ENCODE measurements at places on chromosomes 7 and 10.

- no peak for DNase-seq
These were observed 16.3 kb downstream of the ABI1 start for GRCh38 chr10:26844396-26844975.

GRCh38 chr7:36227223-36227622 lies 74.2 kb downstream of the EEPD1 start:
- no peak for DNase-seq

DNA sequence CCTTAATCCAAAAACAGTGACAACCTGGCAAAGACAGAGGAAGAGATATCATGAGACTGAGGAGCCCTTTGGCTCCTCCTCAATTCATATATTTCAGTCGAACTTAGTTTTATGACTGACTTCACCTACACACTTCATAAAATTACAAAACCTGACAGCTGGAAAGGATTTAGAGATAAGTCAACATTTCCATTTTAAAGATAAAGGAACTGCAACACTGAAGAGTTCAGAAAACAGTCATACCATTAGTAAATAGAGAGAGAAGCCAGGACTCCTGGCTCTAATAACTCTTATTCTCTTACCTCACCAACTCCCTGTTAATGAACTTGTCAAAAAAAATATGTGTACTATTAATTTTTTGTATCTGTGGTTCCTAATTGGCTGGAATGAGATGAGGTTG lies 141.0 kb upstream of the COL1A2 start:
- DNase-seq: no peak

DNA sequence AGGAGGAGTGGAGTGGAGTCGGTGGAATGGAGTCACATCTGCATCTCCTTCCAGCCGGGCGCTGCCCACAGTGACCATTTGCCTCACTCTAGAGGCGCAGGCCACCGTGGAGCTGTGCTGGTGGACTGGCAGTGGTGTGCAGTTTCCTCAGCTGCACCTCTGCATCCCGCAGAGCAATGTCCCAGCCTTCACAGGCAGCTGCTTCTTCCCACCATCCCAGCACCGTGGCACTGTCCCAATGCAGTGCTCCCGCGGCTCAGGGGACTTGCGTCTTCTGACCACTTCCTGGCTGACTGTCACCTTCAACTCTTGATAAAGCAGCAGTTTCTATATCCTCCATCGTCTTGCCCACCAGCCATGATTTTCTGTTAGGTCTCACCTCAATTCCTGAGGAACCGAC lies 90.3 kb upstream of the SFMBT2 start:
- DNase-seq: no peak

DNA sequence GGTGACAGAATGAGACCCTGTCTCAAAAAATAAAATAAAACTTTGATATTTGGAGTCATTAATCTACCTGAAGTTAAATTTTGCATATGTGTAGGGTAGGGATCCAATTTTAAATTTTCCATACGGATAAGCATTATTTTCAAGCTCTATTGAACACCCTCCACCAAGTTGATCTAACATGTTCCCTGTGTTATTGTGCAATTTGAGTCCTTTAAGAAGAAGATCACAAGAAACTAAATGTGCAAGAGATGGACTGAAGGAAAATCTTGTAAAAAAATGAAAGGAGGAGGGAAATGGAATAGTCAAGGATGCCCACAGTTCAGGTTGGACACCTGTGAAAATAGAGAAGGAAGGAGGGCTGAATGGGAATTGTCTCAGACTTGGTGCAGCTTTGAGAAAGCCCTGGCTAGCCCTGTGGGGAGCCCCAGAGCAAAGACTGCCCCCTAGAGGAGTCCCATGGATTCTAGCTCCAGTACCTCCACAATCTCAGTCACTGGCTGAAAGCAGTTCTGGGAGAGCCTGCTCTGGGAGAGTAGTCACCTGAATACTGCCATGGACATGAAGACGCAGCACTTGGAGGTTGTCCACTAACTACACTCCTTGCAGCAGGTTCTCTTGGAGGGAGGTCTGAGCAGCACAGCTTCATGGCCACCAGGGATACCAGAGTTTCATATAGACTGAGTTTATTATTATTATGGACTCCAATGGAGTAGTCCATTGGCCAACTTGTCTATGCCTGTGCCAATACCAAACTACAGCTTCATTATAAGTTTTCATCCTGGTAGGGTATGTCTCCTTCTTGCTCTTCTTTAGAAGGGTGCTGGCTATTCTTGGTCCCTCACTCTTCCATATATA lies 5.7 kb upstream of the TIAL1 start:
- peak; percentile 36 for DNase-seq

DNA sequence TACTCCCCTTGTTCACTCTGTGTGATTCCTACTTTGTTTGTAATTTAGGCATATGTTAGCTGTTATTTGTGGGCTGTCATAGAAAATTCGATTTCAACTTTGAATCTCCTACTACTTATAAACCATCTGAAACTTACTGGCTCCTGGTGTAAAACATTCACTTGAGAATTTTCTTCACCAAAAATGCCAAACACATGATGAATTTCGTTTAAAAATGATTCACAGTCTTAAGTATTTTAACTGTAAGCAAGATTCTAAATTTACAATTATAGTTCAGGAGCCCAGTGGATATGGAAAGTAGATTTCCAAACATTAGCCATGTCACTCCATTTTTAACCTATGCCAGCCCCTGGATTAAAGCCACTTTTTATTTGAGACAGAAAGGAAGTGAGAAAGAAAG lies 3.1 kb downstream of the CPED1 start:
- no peak for DNase-seq

DNA sequence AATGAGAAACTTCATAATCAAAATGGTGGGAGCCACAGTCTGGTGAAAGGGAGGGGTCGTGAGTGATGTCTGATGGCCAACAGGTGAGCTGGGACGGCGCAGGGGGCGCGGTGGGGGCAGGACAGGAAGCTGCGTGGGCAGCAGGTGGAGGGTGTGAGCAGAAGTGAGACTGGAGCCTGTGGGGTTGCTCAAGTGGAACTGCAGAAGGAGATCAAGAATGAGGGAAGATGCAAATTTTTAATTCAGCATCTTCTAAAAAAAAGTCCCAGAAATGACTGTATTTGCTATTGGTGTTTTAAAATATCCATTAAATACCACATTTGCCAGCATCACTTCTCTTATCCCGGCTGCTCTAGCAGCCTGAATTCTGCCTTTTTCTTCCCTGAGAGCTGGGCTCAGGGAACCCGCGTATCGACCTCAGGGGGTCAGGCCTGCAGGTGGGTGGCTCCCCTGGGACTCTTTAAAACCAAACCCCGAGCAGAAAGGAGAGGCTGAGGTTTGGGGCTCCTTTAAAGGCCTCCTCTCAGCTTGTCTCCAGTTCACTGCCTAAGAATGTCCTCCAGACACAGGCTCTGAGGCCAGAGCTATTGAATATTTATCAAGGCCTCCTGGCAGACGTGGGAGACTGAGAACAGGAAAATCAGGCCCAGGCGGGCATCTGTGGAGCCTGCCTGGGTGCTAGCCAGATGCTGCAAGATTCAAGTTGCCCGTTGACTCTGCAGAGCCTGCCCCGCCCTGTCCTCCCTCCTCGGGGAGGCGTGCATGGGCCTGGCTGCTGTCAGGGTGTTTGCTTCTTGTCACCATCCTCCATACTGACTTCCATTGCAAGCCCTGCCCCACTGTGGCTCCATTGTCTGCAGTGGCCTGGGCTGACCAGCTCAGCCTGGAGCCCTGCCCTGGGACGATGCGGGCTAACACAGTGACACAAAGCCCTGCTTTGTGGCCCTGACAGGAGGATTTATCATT lies 53.9 kb downstream of the SYPL1 start:
- no peak for DNase-seq

DNA sequence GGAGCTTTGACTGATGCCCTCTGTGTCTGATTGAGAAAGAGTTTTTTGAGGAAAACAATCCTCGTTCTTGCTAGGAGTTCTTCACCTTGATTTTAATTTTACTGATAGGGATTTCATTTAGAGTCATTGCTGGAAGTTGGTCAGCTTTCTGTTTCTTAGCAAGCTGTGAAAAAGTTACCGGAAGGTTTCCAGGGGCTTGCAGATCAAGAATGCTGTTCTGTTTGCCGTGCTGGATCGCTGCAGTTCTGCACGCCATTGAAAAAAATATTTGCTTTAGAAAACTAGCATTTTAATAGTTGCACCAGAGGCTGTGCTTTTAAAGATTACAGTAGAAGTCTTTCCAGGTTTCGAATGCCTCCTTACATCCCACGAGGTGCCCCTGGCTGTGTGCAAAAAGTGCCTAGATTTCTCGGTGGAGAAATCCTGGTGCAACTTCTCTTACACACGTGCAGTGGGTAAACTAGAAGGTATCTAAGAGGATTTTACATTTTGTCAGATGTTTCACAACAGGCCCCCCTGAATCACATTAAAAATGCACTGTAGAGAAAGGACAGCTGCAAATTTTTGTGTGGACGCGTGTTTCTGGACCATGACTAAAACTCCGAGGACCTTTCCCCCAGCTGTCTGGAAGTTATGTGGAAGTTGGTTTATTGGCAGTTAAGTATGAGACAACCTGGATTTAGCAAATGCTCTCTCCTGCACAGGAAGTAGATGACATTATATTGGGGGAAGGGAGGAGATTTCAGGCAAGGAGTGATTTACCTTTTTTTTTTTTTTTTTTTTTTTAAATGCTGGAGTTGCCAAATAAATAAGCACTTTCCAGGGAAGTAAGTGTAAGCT lies 5.8 kb downstream of the TCF7L2 start:
- DNase-seq: no peak

- DNase-seq: no peak
These were observed 50.0 kb upstream of the PITRM1 start for GRCh38 chr10:3222626-3223025.

DNA sequence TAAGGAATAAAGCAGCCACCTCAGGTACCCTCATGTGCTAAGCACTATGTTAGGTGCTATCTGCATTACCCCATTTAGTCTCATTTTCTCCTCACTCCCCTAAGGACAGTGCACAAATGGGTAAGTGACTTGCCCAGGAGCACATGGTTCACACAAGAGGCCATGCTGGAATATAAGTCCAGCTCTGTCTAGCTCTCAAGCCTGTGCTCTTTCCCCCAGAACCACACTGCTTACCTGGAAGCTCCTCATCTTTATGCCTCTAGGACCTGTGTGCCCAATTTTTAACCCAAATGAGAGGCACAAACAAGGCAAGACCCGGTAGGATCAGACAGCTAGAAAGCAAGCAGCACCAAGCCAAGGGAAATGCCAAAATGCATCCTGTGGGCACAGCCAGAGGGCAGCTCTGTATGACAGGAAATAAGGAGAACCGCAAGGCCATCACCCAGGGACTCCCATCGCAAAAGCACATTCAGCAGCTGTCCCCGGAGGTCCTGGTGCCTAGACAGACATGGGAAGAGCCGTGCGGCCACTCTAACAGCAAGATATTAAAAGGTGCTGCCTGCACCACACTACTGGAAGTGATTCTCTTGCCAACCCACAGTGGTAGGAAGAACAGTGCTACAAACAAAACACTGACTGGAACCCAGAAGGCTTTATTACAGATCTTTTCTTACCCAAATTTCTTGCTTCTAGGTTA lies 88.1 kb downstream of the GSAP start:
- peak; percentile 25 for DNase-seq

GRCh38 chr10:115093286-115093775 lies at the start of gene ATRNL1:
Gene ATRNL1 (plus strand): TSS chr10:115093365. CDS start chr10:115093751, 386 bp downstream.
- DNase-seq: peak; percentile 4

DNA sequence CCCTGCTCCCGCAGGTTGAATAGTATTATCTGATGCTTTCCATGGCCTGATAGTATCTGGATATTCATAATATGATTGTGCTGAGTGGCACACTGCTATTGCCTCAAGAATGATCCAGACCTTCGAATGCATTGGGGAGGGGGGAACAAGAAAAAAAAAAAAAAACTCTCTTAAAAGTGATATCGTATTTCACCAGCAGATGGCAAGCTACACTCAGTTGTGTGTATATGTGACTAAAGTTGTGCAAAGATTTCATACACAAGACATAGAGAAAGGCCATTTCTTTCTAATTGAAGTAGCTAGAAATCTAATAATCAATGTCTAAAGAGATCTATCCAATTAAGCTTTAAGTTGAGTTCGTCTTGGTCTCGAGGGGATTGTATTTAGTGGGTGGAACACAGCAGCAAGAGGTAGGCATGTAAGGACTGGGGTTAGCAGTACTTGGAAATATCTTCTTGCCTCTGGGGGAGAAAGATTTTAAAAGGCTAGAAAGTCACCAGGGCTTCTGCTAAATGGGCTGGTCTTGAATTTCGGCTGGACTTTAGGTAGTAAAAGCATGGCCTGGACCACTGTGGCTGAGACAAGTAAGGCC lies 15.3 kb downstream of the SFRP4 start:
- no peak for DNase-seq

DNA sequence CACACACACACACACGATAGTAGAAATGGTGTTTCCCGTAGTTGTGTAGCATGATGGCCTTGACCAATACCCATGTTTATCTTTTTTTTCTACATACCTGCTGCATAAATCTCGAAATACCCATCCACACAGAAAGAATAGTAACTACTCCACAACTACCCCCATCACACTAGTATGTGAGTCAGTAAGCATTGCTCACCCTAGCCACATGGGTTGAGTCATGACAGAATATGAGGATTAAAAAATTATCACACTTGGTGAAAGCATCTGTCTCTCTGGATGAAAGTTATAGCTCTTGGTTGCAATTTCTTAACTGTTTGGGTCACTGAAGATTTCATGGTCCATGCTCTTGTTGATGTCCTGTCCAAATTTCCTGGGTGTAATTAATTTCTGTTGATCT lies 103.4 kb upstream of the MDFIC start:
- no peak for DNase-seq

DNA sequence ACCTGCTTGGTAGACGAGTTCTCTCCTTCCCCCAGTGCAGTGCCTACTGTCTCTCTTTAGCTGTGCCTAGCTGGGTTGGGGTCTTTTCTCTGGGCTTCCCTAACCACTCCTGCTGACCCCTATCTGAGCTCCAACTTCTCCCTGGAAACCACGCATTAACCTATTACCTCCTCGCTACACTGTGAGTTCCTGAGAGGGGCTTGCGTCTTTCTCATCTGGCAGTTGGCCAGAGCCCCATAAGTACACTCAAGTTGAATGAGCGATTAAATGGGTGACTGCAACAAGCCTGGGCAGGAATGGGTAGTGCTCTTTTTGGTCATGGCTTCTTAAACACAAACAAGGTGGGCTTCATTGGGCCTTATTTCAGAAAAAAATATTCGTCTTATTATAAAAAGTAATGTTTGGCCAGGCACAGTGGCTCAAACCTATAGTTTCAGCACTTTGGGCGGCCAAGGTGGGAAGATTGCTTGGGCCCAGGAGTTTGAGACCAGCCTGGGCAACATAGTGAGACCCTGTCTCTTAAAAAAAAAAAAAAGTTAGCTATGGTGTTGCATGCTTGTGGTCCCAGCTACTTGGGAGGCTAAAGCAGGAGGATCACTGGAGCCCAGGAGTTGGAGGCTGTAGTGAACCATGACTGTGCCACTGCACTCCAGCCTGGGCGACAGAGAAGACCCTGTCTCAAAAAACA lies 41.4 kb downstream of the SYPL1 start:
- no peak for DNase-seq

- no peak for DNase-seq
These were observed 173.6 kb downstream of the ARL4A start for GRCh38 chr7:12861070-12861469.

DNA sequence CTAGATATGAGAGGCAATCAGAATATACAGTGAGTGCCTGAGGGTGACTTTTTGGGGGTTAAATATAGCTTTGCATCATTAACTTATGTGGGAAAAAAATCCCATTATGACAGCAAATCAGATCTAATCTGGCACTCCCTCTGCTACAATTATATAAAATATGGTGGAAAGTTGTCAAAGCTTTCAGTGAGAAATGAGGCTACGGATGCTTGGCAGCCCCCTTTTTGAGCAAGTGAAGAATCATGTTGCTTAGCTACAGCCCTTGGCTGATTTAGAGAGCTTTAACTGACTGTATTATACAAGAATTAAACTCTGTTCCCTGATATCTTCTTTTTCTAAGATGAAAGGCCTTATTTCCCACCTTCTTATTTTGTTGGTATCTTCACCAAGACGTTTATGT lies 57.4 kb downstream of the GPR158 start:
- no peak for DNase-seq

GRCh38 chr10:22427101-22427500 lies 81.8 kb downstream of the SPAG6 start:
- no peak for DNase-seq
